Activated CD4-positive, alpha-beta T cell treated with anti-CD3 and anti-CD28 coated beads, Interleukin-2, amount 50 U/mL, for 48 hours (primary cell): ENCODE measurements at places on chromosomes 4 and X.

- DNase-seq: no peak
These were observed 60.2 kb downstream of the MAGEB16 start for GRCh38 chrX:35858361-35858760.

GRCh38 chr4:121270389-121270788 lies 106.3 kb upstream of the TNIP3 start:
- DNase-seq: no peak

DNA sequence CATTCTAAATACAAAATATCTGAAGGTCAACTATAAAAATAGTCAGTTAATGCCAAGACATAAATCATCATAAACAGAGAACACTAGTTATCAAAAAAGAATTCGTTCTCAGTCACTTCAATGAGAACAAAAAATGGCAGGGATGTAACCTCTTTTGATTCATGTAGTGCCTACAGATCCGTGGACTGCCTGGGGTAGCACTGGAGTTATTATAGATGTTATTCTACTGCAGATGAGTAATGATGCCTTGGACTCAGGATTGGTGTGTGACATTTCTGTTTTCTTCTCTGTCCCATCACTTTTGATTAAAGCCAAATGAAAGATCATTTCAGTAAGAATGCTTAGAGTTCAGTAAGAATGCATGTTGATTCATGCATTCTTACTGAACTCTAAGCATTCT lies 440.4 kb downstream of the FAM133A start:
- DNase-seq: no peak

GRCh38 chr4:184345573-184345922 lies 127.9 kb upstream of the ENPP6 start:
- DNase-seq: no peak

DNA sequence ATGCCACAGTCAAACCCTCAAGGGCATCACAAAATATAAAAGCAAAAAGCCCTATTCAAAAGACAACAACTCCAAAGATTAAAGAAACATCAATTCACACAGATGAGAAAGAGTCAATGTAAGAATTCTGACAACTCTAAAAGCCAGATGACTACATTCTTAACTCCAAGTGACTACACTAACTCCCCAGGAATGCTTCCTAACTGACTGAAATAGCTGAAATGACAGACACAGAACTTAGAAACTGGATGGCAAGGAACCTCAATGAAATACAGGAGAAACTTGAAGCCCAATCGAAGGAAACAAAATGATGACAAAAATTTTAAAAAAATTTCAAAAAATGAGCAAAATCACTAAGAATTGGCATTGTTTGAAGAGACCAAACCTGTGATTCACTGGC lies 1047.6 kb upstream of the PCDH10 start:
- DNase-seq: no peak
